Stimulated activated memory B cell treated with anti-CD40 and anti-IgM and Interleukin-4, amounts not matched to agents 10 μg/mL and 1 μg/mL and 100 μg/mL, for 72 hours (primary cell): ENCODE measurements at places on chromosomes 6 and 20.
A peak's percentile ranks its signal among the peaks of the same experiment; 100 is the strongest.

GRCh38 chr20:49479785-49480184, 2.7 kb downstream of the KCNB1 start:
- ATAC-seq = no peak

DNA sequence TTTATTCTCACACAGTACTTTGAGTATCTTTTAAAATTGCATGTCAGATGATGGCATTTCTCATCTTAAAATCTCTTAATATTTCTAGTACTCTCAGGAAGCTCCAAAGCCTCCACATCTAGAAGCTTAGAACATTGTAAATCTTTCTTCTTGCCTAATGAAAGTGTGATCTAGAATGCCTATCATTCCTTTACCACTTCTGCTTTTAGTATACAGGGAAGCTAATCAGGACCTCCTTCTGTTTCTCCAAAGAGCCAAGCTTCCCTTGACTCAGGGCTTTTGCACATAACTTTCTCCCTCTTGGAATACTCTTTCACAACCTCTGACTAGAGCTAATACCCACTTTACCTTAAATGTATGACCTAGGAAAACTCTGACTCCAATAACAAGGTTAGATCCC, 7.5 kb upstream of the ELOVL4 start:
- no peak for ATAC-seq

GRCh38 chr6:80209430-80209829, 103.0 kb downstream of the BCKDHB start:
- no peak for ATAC-seq

- no peak for ATAC-seq
Measured at GRCh38 chr6:63565727-63566596, 6.3 kb upstream of the LOC128125822 start.

GRCh38 chr20:46215913-46216707, 92.2 kb downstream of the CDH22 start:
- ATAC-seq = no peak

DNA sequence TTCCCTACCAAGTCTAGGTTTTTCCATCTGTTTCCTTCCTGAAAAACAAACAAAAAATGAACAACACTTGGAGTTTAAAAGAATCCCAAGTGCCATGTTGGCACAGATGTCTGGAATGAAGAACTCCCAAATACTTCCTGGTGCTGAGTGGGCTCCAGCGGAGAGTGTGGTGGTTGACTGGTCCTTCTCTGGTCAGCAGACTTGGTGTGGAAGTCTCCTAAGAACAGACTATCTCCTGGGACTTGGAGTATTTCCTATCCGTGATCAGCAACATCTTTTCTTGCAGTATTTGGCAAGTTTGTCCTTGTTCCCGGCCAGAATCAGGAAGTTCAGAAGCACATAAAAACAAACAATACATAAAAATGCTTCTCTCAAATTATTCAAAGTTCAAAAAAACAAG, 154.1 kb downstream of the MTFR2 start:
- ATAC-seq = no peak

DNA sequence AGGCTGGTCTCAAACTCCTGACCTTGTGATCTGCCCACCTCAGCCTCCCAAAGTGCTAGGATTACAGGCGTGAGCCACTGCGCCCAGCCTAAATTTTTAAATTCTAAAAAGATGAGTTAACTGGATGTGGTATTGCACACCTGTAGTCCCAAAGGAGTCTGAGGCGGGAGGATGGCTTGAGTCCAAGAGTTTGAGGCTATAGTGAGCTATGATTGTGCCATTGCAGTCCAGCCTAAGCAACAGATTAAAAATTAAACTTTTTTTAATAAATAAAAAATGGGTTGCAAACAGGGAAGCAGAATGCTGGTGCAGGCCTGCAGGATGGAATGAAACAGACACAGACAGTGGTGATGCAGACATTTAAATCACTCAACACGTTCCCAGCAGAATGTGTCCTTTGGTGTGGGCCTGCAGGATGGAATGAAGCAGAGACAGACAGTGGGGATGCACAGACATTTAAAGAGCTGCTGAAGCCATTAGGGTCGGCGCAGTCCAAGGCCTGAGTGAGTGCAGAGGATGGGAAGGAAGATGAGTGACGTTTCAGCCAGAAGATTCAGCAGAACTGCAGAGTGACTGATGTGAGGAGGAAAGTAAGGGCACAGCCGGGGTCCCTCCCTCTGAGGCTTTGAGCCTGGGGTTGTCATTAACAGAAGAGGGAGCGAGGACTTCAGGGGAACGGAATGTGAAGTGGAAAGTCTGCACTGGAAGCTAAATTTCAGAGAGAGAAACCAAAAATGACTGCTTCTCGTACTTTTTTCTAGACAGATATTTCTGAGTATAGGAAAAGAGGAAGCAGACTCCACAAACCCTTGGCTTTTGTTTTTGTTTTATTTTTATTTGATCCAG, 117.5 kb downstream of the RIN2 start:
- no peak for ATAC-seq

GRCh38 chr6:43444582-43444981, 10.8 kb downstream of the DLK2 start:
- ATAC-seq = no peak

DNA sequence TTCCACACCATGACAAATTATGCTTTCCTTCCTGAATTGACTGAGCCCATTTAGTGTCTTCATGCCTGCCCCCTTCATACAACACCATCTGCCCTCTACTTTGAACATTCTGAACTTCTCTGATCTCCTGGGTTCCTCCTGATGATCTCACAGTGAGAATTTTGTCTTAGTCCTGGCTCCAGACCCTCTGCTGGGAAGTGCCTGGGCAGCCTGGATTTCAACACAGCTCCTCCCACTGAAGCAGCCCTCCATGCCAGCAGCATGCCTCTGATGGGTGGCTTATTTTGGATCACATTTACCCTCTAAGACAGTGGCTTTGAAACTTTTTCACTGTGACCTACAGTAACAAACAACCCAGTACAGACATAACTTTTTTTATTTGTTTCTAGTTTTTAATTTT, 41.5 kb downstream of the DSE start:
- ATAC-seq = no peak

GRCh38 chr20:8362457-8362856, 230.4 kb downstream of the PLCB1 start:
- no peak for ATAC-seq

DNA sequence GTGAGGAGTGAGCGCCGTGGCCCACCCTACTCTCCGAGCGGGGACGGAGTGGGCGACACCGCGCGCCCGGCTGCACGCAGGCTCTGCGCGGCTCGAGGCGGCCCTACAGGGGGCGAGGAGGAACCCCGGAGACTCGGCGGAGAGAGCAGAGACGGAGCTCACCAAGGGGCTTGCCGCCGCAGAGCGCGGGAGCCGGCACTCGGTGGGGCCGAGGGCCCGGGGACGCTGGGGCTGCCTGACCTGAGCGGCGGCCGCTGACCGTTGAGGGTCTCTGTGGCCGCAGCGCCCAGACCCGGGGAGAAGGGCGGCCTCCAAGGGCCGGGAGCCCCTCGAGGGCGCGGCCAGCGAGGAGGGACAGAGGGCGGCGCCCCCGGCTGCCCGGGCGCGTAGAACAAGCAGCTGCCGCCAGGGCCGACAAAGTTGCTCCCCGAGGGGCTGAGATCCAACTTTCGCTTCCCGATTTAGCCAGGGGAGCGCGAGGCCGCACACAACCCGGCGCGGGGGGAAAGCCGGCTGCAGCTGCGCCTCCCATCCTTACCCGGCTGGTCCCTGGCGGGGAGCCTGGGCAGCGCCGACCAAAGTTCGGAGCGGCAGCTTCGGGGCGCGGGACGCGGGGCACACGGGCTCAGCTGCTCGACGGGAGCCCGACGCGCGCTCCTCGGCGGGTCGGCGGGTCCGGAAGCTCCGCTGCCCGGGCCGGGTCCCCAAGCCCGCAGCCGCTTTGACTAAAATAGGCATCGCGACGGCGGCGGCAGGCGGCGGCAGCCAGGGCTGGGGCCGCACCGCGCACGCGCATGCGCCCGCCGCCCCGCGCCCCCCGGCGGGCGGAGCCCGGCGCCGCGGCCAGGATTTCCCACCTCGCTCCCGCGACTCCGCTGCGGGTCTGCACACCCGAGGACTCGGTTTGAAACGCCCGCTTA, 43.1 kb downstream of the POPDC3 start:
- ATAC-seq = peak; percentile 68

- ATAC-seq = peak; percentile 5
Measured at GRCh38 chr6:146543940-146544615, 445 bp downstream of the RAB32 start.

DNA sequence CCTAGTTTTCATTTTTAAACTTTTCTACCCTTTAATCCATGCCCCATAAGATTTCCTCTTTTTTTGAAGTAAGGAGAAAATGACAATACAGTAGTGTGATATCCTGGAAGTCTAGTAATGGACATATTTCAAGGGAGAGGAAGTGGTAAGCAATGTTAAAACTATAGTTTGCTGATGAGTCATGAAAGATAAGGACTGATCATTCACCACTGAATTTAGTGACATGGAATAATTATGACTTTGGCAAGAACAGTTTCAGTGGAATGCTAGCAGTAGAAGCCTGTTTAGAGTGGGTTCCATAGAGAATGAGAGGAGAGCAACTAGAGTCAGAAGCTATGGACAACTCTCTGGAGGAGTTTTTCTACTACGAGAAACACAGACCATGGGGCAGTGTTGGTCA, 24.9 kb upstream of the SLC2A12 start:
- ATAC-seq = no peak

- ATAC-seq = no peak
Measured at GRCh38 chr6:53924277-53924676, 129.5 kb downstream of the LRRC1 start.

DNA sequence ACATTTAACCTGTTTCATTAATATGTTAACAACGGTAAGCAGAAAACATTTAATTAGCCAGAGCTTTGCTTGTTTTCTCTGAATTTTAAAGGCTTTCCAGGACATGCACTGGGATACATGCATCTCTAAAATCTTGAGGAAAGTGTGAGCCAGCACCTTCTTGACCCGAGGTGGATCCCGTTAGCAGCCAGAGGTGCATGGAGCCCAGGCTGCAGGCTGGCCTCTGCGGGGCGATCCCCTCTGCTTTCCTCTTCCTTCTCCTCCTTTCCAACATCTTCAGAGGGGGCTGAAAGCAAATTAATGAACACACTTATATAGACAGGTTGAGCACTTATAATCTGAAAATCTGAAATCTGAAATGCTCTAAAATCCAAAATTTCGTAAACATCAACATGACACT, 128.7 kb upstream of the CST7 start:
- no peak for ATAC-seq

GRCh38 chr6:31829633-31830283, 2.2 kb downstream of the HSPA1B start:
- ATAC-seq = no peak

- ATAC-seq = peak; percentile 87
Measured at GRCh38 chr6:73585566-73586415, 65.0 kb upstream of the EEF1A1 start.

DNA sequence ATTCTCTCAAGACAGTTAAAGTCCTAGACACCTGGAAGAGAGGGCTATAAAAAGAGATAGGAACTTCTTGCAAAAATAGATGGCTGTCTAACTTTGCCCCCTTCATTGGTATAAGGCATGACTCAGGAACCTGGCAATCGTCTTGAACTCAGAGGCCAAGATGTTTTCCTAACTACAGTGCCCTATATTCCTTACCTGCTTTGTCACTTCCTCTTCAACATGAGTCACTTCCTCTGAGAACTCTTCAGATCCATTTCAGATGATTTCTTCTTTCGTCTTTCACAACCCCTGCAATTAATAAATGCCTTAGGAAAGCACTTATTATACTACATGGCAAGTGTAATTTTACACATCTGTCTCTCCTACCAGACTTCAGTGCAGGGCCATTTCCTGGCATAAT, 83.5 kb downstream of the HAO1 start:
- ATAC-seq = no peak
